IMR-90 (cell line): ENCODE measurements at places on chromosomes 7 and 10.

DNA sequence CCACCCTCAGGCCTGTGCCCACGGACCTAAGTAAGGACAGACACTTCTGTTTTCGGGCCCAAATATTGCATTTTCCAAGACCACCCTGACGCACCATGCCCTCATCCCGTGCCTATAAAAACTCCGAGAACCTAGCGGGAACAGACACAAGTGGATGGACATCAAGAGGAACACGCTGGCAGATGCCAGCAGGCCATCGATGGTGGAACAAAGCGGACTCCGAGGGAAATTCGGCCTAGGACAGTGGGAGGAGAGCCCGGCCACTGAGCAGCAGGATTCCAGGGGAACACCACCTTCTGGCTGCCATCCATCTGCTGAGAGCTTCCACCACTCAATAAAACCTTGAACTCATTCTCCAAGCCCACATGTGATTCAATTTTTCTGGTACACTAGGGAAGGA is 243.6 kb upstream of the ZWINT start:
- DNase-seq, result no peak

- DNase-seq, result peak; percentile 56
These were observed 199.2 kb downstream of the IMMP2L start for GRCh38 chr7:111363099-111363498.

GRCh38 chr7:30091491-30091912 is 43.3 kb upstream of the MTURN start:
- DNase-seq, result peak; percentile 84

- DNase-seq, result peak; percentile 85
These were observed 59.0 kb downstream of the PRR15 start for GRCh38 chr7:29622335-29623265.

GRCh38 chr7:7375538-7375937 is 160.1 kb downstream of the COL28A1 start:
- DNase-seq, result no peak

DNA sequence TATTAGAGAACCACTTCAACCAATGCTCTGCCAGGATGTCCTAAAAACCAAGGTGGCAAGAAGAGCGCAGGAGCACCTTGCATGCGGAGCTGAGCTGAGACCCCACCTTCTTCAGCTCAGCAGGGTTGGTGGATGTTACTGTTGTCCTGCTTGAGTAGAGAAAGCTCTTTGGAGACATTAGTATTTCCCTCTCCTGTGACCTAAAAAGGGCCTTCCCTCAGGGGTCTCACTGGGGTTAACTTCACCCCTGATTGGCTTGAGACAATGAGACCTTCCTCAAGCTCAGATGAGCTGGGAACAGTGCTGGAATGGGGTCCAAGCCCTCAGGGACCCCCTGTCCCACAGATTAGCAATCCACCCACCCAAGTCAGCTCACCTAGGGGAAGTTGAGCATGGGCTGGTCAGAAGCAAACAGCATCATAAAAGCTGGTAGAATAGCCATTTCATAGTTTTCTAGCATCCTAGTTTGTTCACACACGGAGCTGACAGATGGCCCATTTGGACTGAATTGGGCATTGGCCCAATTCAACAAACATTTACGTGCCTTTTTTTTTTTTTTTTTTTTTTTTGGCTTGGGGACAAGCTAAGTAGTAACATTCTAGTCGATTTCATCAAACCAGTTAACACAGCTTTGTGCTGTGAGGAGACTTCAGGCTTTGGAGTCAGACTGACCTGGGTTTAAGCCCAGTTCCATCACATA is 100.6 kb upstream of the HABP2 start:
- no peak for DNase-seq

- DNase-seq, result peak; percentile 50
These were observed 15.1 kb downstream of the ADAM12 start for GRCh38 chr10:126373147-126373546.

DNA sequence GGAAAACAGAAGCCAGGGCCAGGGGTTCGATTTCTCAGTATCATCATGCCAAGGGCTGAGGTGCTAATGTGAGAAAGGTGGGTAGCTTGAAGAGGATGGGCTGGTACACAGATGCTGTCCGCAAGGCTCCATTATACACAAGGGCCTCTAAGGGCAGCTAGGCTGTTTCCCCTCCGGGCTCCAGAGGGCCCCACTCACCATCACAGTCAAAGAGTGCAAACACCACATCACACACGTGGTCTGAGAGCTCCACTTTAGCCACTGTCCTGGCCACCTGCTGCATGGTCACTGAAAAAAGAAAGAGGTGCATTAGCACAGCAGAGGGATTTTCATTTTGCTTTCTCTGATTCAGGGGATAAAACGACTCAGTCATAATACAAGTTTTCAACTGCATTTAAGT is 20.9 kb upstream of the DNAJB12 start:
- no peak for DNase-seq

GRCh38 chr10:33935350-33935749 is 600.9 kb upstream of the NRP1 start:
- DNase-seq, result no peak

DNA sequence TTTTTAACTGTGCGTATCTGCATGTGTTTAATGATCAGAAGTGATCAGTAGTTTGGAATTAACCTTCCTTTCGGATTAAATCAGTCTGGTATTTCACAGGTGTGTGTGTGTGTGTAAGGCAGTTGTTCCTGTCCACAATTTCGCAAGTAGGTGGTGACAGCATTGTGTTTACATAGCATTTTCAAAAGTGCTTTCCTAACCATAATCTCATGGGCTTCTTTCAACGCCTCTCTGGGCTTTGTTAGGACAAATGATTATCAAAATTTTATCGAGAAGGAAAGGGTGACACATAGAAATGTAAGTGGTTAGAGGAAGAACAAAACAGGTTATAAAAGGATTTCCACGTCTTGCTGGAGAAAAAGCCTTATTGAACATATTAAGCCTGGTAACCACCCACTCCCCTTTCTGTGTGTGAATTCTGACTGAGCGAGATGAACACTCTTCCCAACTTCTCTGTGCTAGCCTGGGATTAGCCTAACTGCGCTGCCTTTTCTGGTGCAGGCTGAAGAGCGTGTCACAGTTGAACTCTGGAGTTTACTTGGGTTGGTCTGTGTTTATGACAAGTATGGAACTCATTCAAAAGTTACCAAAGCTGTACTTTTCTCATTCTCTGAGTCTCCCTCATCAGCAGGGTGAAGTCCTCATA is 292.3 kb upstream of the PITRM1 start:
- peak; percentile 17 for DNase-seq

DNA sequence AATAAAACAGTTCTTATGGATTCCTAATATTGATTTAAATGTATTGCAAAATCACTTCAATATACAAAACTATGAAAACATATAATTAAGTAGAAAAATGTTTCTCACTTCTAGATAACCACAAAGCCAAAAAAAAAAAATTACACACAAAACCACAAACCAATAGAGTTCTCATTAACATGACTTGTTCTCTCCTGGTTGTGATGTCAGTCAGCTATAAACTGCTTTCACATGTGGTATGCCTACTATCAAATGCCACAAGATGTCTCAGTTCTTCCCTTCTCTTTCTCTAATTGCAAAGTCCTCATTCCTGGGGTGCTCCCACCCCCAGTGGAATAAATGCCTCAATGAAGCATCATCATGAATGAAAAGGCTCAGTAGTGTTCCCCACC is 16.6 kb downstream of the GNAI1 start:
- DNase-seq, result peak; percentile 57

- DNase-seq, result peak; percentile 30
These were observed 1192.1 kb upstream of the CELF2 start for GRCh38 chr10:9825491-9826018.

- DNase-seq, result no peak
These were observed 23.1 kb upstream of the SDHAF3 start for GRCh38 chr7:97094284-97094930.

GRCh38 chr10:131477457-131478121 is 166.1 kb upstream of the TCERG1L start:
- no peak for DNase-seq

DNA sequence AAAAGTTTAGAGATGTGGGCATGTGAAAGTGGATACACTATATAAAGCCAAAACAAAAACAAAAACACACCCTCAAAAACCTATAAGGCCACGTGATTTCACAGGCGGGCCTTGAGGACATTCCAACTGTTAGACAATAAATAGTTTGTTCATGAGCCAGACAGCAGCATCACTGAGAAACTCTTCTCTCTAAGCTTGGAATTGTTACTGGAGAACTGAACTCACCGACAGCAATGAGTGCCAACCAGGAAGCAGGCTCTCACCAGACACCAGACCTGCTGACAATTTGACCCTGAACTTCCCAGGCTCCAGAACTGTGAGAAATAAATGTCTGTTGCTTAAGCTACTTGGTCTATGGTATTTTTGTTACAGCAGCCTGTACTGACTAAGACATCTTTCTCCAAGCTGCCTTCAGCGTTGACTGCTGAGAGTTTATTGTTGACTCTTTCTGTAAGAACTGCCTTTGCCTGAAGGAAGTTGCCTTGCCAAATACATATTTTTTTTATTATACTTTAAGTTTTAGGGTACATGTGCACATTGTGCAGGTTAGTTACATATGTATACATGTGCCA is 107.5 kb downstream of the EPDR1 start:
- DNase-seq, result no peak

- no peak for DNase-seq
These were observed 45.5 kb downstream of the SLIT1 start for GRCh38 chr10:97140049-97140846.

- no peak for DNase-seq
These were observed 1.9 kb downstream of the DLX5 start for GRCh38 chr7:97022491-97023306.

- peak; percentile 73 for DNase-seq
These were observed 12.9 kb upstream of the ABCA13 start for GRCh38 chr7:48158404-48158803.

- DNase-seq, result peak; percentile 23
These were observed 55.7 kb downstream of the NOD1 start for GRCh38 chr7:30422922-30423321.

GRCh38 chr10:14481752-14482151 is 151.0 kb upstream of the FRMD4A start:
- peak; percentile 40 for DNase-seq

GRCh38 chr7:121107923-121108498 is 119.5 kb downstream of the CPED1 start:
- peak; percentile 78 for DNase-seq

DNA sequence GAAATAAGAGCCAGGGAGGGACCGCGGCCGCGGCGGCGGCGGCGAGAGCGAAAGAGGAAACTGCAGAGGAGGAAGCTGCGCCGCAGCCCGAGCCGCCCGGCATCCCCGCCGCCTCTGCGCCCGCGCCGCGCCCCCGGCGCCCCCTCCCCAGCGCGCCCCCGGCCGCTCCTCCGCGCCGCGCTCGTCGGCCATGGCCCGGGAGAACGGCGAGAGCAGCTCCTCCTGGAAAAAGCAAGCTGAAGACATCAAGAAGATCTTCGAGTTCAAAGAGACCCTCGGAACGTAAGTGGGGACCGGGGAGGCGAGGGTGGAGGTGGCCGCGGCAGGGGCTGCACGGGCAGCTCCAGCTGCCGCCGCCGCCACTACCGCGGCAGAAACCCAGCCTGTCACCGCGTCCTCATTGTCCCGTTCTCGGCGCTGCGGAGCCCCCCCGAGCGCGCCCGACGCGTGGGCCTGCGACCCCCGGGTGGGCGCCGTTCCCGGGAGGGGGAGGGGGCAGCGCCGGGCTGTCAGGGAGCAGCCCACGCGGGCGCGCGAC is 351 bp downstream of the CAMK1D start:
- no peak for DNase-seq

GRCh38 chr7:2640846-2641316 is 9.1 kb downstream of the TTYH3 start:
- no peak for DNase-seq

- DNase-seq, result peak; percentile 75
These were observed 10.5 kb downstream of the SKAP2 start for GRCh38 chr7:26853788-26854393.

- DNase-seq, result no peak
These were observed 12.2 kb downstream of the TAS2R60 start for GRCh38 chr7:143455491-143455890.

DNA sequence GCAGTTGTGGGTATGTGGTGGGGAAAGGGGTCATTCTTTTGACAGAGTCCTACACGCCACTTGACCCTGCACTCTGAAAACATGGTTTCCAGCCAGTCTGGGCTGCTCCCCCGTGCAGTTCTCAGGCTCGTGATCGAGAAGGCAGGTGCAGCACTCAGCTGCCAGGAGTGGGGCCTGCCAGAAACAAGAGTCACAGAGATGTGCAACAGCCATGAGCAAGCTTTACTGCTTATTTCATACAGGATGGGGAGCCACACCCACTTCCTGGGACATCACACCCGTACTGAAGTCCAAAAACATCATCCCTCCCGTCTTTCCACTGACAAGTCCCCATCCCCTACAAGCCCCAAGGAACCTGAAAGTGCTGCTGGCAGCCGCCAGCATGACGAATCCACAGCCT is 9.3 kb downstream of the ATG9B start:
- no peak for DNase-seq

DNA sequence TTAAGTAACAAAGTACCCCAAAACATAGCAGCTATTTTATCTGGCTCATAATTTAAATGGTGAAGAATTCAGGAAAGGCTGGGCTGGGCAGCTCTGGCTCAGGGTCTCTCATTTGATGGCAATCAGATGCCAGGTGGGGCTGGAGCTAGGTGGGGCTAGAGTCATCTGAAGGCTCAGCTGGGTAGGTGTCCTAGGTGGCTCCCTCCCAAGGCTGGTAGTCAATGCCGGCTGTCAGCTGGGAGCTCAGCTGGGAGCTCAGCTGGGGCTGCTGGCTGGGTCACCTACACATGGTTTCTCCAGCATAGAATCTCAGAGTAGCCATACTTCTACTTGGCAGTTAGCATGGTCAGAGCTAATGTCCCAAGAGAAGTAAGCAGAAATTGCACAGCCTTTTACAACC is 34.1 kb downstream of the OSBPL3 start:
- no peak for DNase-seq

- DNase-seq, result peak; percentile 50
These were observed 24.3 kb upstream of the OPN4 start for GRCh38 chr10:86630079-86630478.

DNA sequence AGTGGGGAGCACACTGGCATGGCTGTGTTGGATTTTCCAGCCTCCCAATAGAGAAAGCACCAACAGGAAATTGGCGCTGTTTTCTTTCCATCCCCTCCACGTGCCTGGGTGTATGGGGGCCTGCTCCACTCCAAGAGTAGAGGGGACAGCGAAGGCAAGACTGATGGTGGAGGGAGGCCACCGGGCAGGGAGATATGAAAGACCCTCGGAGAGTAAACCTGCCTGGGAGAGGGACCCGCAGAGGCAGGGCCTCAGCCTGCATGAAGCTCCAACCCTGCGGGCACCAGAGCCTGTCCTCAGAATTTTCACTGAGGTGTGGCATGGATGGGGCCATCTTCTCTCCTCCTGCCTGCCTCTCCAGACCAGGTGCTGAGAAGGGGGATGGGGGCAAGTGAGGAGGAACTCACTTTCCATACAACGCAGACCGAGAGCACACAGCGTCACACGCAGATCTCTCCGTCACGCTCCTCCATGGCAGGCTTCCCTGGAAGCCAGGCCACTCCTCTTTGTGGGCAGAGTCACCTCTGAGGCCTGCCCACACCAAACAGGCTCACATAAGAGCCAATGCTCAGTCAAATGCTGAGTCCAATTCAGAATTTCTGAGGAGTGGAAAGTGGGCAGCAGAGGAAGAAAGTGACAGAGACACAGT is 18.8 kb downstream of the ANXA11 start:
- no peak for DNase-seq
